Activated naive CD4-positive, alpha-beta T cell (primary cell): ENCODE measurements at places on chromosomes 3 and 15.

GRCh38 chr3:127484601-127485388 is 105.7 kb downstream of the TPRA1 start:
- DNase-seq: no peak

- DNase-seq: no peak
Observed at GRCh38 chr3:35946854-35947515, 307.7 kb downstream of the ARPP21 start.

GRCh38 chr3:126737527-126737926 is 33.5 kb downstream of the CHCHD6 start:
- no peak for DNase-seq

- DNase-seq: no peak
Observed at GRCh38 chr3:117898722-117899522, 1135.7 kb downstream of the IGSF11 start.

DNA sequence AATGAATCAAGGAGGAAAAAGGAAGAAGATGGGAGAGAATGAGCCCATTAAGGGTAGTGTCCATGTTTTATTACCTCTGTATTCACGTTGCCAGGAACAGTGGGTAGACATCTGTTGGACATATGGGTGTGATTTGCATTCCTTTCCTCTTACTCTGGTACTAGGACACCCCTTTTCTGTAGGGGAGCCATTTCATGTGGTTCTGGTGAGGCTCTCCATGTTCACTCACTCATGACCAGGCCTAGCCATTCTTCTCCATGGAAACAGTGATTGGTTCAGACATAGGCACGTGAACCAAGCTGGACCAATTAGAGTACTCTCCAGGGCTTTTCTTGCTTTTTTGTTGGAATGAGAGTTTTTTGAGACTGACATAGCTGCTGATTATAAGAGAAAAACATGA is 39.6 kb upstream of the PDCD6IP start:
- DNase-seq: no peak

GRCh38 chr3:14175383-14176037 is 2.9 kb downstream of the XPC start:
- DNase-seq: no peak

- no peak for DNase-seq
Observed at GRCh38 chr3:14150491-14151230, 25.8 kb downstream of the TMEM43 start.

DNA sequence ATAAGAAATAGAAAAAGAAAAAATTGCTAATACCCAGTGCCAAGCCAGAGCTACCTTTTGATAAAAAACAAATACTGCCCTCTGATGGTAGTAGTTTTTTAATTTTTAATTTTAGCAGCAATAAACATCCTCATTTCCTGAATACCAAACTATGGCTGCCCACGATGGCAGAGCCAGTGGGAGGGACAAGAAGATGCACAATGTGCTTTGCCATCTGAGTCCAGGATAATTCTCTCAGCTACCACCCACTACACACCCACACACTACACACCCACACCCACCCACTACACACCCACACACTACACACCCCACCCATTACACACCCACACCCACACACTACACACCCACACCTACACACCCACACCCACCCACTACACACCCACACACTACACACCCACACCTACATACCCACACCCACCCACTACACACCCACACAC is 17.8 kb downstream of the CEP19 start:
- no peak for DNase-seq

DNA sequence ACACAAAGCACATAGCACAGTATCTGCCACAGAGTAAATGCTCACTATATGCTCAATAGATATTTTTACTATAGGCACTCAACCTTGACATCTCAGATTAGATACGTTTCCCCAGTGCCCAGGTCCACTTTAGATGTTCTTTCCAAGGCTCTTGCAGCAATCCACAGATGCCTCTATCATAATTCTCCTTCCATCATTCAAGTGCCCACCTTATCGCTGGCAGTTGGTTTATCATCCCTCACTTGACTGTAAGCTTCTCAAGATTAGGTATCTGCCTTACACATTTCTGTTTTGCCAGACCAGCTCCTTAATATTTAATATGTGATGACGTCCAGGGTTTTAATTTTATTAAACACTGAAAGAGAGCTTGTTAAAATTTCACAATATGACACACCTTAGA is 8.6 kb downstream of the NCEH1 start:
- DNase-seq: no peak

DNA sequence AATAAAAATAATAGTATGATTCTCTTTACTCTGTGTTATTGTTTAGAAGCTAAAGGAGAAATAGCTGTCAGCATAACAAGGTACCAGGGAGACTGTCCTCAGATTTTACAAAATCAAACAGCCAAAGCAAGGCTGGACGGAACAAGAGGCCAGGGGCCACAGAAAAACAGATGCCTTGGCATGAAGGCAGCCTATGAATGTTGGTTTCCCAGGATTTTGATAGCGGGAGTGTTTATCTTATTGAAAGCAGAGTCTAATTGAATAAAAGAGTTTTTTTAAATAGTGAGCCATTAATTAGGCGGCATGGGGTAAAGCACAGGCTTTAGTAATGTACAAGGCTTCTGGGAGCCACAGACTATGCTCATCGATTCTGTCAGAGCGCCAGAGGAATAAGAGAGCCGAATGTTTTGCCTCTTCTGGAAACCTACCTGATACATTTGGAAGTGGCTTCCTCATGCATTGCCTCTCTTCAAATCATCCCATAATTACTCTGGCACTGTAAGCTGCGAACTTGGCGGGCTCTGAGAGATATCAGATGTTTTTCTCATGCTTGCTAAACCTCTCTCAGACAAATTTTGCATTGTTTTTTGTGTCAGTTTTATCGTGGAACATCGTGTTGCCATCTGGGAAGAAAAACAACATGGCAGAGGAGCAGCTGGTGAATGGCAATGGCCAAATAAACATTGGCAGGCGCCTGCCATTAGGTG is 30.4 kb upstream of the TMCO5A start:
- DNase-seq: no peak
